CD4-positive, alpha-beta T cell treated with Interleukin-6 at 100 ng/mL for 8 hours (primary cell): ENCODE measurements at places on chromosomes 12 and 14.
A peak's percentile ranks its signal among the peaks of the same experiment; 100 is the strongest.

GRCh38 chr14:90533591-90534021 is 136.8 kb downstream of the CALM1 start:
- DNase-seq = no peak

DNA sequence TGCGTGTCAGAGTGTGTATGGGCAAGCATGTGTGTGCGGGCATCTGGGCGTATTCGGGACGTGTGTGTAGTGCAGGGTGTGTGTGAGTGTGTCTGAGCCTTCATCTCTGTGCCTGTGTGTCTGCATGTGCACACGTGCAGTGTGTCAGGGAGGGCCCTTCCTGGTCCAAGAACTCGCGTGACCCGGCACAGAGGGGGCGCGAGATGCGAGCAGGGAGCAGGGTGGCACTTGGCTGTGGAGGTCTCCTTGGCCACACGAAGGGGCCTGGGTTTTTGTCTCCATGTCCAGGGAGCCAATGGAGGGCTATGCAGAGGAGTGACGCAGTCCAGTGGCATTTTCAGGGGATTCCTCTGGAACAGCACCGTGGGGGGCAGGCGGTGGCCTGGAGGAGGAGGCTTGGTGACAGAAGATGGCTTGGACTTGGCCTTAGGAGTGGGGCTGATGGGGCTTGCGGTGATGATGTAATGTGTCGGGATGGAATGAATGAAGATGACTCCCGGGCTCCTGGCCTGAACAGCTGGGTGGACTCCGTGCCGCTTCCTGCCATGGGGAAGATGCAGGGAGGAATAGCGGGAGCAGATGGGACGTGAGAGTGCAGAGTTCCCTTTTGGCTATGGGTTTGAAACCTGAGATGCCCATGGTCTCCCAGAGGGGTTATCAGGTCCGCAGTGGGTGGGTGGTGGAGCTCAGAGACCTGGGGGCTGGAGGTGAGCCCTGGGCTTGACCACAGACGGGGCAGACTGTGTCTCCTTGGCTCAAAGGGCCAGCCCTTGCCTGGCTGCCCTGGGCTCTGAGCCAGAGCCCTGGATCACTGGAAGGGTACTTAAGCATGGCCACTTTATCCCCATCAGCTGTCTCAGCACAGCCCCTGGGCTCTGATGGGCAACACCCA is 208.3 kb downstream of the PHETA1 start:
- DNase-seq = no peak

DNA sequence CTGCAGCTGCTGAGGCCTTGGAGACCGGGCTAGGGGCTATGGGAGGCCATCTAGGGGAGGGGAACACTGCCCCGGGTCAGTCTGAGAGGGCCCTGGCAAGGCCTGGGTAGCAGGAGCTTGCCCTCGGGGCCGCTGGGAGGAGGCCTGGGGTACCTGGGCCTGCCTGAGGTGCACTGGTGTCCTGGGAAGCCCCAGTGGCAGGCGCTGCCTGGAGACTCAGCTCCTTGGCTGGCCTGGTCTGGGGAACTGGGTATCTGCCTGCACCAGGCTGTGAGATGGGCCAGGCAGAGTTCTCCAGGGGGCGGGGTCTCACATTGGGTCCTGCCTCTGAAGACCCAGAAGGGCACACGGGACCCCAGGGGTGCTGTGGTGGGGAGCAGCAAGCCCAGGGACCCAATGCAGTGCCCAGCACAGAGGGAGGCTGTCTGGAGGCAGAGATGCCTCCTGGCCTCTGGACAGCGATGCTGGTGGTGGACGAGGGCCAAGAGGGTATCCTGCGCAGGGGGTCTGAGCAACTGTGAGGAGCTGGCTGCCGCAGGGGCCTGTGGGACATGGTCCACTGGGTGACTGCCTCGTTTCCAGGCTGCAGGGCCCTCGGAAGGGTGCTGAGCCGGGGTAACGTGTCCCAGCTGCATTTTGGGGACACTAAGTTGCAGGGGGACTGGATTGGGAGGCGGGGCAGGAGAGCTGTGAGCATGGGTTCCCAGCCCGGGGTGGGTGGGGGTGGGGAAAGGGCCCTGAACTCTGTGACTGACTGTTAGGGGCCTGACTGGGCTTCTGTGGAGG is 7.4 kb upstream of the MTA1 start:
- no peak for DNase-seq

- no peak for DNase-seq
These were observed 568.7 kb downstream of the RPS29 start for GRCh38 chr14:49017447-49017846.

GRCh38 chr12:1835211-1836131 is 15.1 kb downstream of the LRTM2 start:
- no peak for DNase-seq

DNA sequence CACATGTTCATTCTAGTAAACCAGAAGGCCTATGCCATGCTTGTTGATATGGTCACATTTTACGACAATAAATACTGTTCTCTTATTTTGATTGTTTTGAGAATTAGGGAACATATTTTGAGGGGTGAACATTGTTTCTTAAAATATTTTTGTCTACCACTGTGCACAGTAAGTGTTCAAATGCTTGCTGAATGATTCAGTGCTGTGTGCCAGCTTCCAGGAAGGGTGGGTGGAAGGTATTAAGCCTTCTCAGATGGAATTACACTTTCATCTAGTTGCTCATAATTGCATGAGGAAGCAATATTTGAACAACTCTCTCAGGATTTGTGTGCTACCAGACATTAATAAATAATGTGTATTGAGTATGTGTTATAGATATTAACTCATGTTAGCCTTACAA is 15.5 kb upstream of the TMX1 start:
- DNase-seq = no peak

GRCh38 chr12:62659453-62660295 is 193.0 kb downstream of the MON2 start:
- no peak for DNase-seq

- no peak for DNase-seq
These were observed 211.7 kb downstream of the DPF3 start for GRCh38 chr14:72682188-72682587.

DNA sequence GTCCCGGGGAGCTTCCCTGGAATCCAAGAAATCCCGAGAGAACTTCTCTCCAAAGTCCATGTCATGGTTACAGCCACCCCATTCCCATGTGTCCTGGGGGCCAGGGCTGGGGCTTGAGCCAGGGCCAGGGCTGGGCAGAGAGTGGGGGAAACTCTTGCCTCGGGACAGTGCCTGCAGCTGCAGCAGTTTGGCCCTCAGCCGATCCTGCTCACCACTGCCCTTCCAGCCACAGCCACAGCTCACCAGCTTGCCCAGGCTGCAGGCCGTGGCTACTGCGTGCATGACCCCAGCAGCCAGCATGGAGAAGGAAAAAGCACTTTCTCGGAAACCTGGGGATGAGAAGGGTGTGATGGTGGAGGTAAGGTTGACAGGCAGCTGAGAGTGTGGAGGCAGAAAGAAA is 3.5 kb downstream of the WNT10B start:
- no peak for DNase-seq

- DNase-seq = no peak
These were observed 1178.0 kb downstream of the VRK1 start for GRCh38 chr14:97975216-97975615.

GRCh38 chr14:33454022-33454595 is 496.8 kb downstream of the EGLN3 start:
- DNase-seq = no peak

DNA sequence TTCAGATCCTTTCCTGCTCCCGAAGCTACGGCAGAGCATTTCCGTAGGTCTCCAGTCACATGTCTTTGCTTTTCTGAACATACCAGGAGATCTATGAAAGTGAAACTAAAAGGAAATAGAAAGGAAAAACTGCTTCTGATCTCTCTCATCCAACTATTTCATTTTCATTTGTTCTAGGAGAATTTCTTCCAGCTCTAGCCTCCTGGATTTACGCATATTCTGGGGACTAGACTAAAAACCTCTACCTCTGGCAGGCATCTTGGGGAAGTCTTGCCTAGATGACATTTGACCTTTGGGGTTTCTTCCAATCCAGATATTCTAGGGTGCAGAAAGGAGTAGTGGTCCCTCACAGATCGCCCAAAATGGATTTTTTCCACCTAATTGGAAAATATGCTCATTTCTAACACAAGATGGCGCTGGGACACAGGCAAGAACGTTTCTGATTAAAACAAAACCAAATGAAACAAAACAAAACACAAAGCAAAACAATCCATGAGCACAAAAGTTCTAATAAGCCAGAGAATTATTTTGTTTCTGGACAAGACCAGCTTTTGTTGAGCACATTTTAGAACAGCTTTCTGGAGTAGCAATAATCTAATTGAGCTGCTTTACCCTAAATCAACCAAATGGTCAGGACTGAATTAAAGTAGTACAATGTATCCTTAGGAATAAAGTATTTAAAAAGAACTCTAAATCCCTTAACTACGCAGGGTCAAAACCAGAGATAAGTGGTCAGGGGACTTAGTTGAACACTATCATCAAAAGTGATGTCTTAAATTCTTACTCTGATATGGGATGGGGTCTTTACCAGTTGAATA is 12.3 kb upstream of the PARP11 start:
- peak; percentile 66 for DNase-seq

DNA sequence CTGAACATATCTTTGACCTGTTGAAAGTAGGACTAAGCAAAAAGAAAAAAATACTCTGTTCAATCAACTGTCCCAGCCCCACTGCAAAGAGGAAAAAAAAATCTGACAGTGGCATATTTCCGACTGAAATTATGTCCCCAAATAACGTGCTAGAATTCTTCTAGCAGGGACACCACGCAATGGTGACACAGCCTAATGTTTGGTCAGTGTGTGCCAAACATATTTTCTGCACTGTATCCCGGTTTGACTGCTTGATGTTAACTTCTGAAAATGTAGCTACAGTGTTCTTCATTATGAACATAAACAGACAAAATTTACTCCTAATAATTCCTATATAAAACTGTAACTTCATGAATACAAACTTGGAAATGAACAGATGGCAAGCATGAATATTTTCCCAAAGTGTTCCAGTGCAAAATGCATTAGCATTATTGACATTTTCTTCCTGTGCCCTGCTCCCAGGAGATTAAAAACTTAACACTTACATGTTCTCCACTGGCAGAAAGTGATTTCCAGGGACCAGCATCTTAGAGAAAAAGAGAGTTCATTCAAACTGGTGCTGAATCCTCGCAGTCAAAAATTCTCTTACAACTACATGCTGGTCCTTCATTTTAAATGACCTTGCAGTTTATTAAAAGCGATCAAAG is 72.4 kb upstream of the SYT1 start:
- DNase-seq = no peak

- DNase-seq = peak; percentile 22
These were observed 1.3 kb downstream of the CLSTN3 start for GRCh38 chr12:7131502-7131866.

DNA sequence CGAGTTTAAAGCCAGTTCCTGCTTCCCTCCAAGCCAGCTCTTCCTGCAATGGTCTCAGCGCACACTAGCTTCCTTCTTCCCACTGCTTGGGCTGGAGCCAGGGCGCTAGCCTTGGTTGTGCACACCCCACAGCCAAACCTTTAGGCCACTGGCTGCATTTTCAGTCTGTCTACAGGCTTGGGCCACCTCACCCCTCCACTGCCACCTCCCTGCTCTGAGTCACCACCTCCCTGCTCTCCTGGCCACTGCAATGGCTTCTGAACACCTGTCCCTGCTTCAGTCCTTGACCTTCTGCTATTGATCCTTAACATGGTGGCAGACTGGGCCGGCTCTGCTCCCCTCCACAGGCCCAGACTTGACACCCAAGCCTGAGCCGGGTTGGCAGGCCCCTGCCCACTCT is 151.1 kb downstream of the RBM19 start:
- DNase-seq = no peak

DNA sequence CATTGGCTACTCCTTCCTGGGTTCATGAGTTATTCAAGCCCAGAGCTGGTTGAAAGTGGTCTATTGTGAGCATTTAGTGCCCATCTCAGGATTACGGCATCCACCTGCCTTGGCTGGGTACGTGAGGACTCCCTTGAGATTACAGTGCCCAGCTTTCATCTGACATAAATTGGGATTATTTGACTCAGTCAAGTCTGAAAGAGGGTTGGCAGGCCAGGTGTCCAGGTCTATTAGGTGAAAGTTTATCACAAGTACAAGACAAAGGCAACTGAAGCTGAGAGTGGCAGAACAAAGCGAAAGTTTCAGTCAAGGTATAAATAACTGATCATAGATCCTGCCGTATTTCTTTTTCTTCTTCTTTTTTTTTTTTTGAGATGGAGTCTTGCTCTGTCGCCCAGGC is 84.6 kb upstream of the ATF7IP start:
- DNase-seq = no peak

DNA sequence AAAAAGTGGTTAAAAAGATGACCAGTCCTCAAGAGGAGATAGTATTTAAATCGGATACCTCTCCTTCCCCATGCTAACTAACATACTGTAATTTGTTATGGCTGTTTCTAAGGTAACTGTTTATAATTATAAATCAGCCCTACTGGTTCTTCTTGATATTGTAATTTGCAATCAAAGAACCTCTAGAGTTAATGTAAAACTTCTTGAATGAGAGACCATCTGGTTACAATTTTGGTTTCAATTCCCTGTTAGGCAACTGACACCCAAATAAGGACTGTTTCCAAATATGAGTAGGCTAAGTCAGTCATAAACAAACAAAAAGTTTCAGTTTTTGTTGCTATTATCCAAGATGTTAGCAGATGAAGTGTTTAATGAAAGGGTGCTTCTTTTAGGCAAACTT is 120.2 kb upstream of the DNM1L start:
- DNase-seq = no peak

DNA sequence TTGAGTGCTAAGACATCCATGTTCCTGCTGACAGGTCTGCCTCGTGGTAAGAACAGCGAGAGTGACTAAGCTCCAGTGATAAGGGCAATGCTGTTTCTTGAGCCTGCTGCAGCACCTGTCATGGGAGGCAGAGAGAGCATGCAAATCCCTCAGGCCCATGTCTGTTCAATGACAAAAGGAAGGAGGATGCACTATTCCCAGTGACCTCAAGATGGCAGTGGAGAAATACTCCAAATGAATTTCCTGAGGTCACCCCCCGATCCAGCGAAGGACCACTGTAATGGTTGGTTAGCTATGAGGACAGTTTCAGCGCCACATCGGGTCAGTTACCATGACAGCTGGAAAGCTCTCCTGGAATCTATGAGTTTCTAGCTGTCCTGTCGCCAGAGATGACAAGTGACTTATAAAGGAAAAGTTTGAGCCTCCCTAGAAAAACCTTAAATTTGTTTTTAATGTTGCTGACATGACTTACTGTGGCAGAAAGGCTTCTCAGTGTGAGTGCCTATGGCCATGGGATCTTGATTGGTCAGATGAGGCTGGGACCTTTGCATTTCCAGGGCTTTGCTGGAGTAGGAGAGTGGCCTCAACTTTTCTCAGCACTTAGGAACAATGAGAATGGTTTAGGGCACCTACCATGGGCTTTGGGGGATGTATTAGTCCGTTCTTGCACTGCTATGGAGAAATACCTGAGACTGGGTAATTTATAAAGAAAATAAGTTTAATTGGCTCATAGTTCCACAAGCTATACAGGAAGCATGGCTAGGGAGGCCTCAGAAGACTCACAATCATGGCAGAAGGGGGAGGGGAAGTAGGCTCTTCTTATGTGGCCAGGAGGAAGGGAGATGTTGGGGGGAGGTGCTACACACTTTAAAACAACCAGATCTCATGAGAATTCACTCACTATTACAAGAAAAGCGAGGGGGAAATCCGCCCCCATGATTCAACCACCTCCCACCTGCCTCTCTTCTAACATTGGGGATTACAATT is 88.0 kb upstream of the TMEM260 start:
- peak; percentile 12 for DNase-seq
